Mammary epithelial cell (primary cell): ENCODE measurements at places on chromosomes 16 and 17. TPM values are rescaled to one million over a fixed set of nuclear protein-coding genes. Genes with fewer than 3 reads are reported as not detected.

CES4A gene
- 4.8 TPM for polyA plus RNA-seq

SEPTIN12 gene
- polyA plus RNA-seq, result not detected

- DNase-seq, result no peak
These were observed 43.4 kb downstream of the HNF1B start for GRCh38 chr17:37701496-37701898.

DNA sequence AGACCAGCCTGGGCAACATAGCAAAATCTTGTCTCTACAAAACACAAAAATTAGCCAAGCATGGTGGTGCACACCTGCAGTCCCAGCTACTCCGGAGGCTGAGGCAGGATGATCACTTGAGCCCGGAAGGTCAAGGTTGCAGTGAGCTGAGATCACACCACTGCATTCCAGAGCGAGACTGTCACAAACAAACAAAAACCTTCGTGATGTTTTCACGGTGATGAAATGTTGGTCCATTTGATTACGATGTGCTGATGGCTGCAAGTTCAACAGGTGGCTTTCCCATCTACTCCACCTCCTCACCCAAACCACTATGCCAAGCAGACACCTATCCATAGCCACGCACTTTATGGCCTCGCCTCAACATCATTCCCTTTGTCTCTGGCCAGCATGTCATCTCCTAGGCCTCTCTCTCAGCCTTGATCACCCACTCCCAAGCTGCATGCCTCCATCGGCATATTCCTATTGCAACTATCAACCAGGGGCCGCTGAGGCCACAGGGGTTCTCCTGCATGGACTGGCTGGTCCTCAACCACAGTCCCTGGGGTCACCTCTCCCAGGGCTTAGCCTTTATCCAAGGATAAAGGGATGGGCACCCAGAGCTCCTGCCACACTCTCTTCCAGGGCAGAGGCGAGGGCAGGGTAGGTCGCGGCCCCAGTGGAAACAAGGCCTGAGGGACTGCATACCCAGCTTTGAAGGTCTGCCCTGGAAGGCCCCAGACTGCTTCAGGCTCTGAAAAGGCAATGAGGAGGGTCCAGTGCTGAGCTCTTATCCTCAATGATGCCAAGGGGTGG lies 17.1 kb upstream of the ALOX15B start:
- no peak for DNase-seq

- peak; percentile 44 for DNase-seq
These were observed 4.2 kb downstream of the IFI35 start for GRCh38 chr17:43010667-43011308.

ABCA8 gene
- polyA plus RNA-seq, result not detected
